Suppressor macrophage treated with lipopolysaccharide for 1 hour (primary cell): ENCODE measurements at places on chromosomes 7 and 10.
A peak's percentile ranks its signal among the peaks of the same experiment; 100 is the strongest.

- DNase-seq: no peak
These were observed 3.2 kb upstream of the TMEM273 start for GRCh38 chr10:49191349-49191748.

GRCh38 chr7:148503900-148504487, 86.6 kb upstream of the C7orf33 start:
- DNase-seq: peak; percentile 69

DNA sequence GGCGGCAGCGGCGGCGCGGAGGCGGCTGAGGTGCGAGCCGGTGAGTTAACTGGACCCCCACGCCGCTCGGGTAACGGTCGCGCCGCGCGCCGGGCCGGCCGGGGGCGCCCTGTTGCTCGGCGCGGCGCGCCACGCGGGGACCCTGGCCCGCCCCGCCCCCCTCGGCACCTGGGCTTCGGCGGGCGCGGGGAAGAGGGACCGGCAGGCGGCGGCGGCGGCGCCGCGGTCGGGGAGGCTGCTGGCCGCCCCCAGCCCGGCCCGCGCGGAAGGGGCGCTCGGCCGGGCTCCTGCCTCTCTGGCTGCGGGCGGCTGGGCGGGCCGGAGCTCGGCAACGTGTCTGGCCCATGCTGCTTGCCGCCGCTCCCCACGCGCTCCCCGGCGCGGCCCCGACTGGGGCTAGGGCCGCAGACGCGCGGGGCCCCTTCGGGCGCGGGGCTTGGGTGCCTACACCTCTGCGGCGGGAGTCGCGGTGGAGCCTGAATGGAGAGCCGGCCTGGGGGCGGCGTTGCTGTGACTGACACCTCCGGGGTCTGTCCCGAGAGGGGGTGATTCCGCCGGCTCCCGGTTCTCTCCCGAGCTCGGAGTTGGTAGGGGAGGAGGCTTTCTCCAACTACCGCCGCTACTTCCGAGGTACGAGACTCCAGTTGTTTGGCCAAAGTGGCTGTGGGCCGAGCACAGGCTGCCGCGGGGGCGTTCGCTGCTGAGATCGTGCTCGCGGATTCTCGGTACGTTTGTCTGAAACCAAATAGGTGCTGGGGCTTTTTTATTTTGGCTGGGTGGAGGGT, 494 bp downstream of the PALS2 start:
- DNase-seq: peak; percentile 59

- no peak for DNase-seq
These were observed 13.9 kb downstream of the NAPEPLD start for GRCh38 chr7:103134836-103135554.

- peak; percentile 20 for DNase-seq
These were observed 11.3 kb downstream of the CPA2 start for GRCh38 chr7:130277763-130278643.

DNA sequence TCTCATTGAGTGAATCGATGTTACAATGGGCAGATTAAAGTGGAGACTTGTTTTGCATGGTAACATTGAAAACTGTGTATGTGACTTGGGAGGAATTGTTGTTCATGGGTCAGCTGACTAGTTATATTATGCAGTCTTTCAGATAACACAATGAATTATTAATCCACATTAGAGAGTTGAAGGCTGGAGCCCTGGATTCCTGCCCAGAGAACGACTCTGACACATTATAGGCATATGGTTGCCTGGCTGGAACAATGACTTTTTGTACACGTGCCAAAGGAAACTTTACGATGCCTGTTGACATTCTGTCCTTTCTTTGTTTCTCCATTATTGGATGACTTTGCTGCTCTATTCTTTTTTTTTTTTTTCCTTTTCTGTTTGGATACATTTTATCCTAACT, 52.3 kb upstream of the TMEM229A start:
- DNase-seq: no peak

DNA sequence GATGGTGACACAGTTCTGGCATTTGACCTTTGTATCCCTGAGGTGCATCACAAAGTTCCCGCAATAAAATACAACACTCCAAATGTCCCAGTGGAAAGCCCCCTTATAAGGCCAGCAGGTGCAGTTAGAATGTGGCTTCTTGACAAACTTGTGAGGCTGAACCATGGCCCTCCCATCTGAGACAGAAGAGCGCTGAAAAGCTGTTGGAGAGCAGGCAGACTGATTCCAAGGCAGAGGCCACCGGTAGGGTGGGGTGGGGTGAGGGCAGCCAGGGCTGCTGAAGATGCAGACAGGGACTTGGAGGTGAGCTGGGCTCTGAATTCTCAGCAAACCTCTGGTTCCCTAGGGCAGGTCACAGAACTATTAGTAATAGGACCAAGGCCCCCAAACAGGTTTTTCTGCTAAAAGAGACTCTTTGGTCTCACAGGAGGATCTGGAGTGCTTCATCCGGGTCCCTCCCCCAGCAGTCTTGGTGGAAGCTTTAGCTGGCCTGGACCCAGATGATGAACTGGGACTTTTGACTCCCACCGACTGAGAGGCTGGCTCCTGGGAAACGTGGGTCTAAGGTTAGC, 15.6 kb upstream of the CHST3 start:
- DNase-seq: no peak

GRCh38 chr10:90969947-90970673, 49.2 kb upstream of the ANKRD1 start:
- no peak for DNase-seq

DNA sequence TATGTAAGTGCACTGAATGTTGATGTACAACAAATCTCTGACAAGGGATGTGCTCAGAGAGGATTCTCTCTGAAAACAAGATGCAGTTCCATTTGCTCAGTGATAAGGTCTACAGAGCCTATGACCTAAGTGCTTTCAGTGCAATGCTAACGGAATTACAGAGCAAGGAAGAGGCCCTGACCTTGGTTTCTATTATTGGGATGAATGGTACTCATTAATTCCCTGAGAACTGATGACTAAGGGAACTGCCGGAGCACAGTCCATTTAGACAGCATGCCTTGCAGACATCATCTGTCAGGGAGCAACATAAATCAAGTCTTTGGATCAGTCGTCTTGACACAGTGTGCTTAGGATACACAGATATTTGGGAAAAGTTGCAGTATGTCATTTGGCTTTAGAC, 340.8 kb downstream of the PHTF2 start:
- no peak for DNase-seq

GRCh38 chr7:135333946-135334345, 100.3 kb downstream of the STRA8 start:
- no peak for DNase-seq

DNA sequence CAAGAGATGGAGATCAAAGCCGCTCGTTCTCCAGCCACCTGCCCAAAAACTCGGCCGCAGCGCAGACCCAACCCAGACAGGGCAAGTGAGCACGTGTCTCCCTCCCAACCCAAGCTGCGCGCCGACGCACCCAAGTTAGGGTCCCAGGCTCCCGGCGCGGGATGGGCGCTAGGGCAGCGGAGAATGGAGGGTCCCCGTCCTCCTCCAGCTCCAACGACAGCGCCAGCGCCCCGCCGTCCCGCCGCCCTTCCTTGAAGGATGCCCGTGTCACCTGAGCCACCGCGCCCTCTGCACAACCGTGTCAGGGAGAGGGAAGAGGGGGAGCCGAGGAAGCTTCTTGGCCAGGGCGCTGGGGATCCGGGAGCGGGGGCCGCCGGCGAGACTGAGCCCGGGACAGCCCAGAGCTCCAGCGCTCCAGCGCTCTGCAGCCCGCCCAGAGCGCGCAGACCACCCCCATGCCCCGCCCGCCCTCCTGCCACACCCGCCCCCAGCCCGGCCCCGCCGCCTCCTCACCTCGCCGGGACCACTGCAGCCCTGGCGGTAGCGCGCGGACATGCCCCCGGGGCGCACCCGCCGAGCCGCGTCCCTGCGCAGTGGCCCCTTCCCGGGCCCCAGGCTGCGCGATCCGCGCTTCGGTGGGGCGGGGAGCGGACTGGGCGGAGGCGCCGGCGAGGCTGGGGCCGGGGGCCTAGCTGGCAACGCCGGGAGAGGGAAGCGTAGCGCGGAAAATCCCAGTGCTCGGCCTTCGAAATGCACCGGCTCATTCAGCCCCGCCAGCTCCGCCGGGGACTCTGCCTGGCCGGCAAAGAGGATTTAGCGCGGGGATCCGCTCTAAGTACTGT, at the start of gene SLC16A12:
SLC16A12 (minus strand) TSS at position 424 of the 842 bp plus-strand sequence. CDS start 73,016 bp downstream, outside the sequence.
- no peak for DNase-seq

DNA sequence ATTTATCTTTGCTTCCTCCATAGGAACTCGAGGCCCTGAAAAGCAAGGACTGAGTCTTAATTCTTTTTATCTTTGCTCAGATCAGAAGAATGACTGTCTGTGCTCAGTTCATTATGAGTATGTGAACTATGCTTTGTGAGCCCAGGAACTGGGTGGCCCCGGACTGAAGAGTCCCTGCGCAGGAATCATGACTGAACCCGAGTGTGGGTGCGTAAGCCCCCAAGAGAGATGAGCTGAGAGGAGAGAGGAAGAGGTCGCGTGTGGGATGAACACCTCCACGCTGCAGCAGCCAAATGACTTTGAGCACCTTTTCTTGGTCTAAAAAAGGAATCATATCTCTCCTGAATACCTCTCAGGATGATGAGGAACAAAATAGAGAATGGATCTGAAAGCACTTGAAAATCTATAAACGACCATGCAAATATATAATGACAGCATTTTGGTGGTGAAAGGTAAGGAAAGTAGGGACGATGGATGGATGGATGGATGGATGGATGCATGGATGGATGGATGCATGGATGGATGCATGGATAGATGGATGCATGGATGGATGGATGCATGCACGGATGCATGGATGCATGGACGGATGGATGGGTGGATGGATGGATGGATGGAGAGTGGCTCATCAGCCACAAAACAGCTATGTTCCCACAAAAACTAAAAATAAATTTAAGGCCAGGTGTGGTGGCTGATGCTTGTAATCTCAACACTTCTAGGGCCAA, 19.8 kb downstream of the FAM171A1 start:
- DNase-seq: no peak

GRCh38 chr7:5139998-5140397, 50.0 kb upstream of the WIPI2 start:
- DNase-seq: peak; percentile 48

DNA sequence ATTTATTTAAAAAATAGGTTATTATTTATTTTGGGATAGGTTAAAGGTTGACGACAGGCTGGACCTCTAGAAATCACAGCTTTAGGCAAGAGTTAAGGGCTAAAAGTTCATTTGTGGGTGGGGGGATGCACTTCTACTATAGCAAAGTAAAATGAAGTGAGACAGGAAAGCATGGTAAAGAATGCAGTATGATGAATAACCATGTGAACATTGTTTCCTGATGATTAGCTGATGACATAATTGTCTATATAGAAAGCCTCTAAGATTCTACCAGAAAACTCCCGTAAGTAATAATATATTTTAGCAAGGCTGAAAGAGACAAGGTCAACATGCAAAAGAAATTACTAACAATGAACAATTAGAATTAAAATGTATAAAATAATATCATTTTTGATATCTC, 25.7 kb upstream of the PRSS37 start:
- peak; percentile 43 for DNase-seq

- DNase-seq: peak; percentile 88
These were observed 14.0 kb upstream of the RALA start for GRCh38 chr7:39609113-39609934.

GRCh38 chr7:96199421-96199820, 122.5 kb downstream of the SLC25A13 start:
- no peak for DNase-seq

- no peak for DNase-seq
These were observed 11.8 kb downstream of the BTBD16 start for GRCh38 chr10:122282909-122283308.

GRCh38 chr10:55063811-55064210, 262.8 kb upstream of the PCDH15 start:
- no peak for DNase-seq

DNA sequence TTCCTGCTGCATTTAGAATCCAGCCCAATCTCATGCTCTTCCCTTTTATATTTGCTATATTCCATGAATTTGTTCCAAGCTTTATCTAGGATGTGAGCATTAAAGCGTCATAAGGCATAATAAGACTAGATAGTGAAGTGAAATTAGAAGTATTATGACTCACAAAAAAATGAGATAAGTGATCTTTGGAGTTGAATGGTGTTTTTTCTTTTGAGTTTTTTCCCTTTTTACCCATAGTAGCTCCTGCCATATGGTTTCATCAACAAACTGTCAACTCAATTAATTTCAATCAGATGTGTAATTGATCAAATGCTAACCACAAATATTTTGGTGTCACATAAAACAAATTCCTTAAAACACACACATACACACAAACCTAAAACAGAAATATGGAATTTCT, 17.0 kb downstream of the KLHDC10 start:
- no peak for DNase-seq

DNA sequence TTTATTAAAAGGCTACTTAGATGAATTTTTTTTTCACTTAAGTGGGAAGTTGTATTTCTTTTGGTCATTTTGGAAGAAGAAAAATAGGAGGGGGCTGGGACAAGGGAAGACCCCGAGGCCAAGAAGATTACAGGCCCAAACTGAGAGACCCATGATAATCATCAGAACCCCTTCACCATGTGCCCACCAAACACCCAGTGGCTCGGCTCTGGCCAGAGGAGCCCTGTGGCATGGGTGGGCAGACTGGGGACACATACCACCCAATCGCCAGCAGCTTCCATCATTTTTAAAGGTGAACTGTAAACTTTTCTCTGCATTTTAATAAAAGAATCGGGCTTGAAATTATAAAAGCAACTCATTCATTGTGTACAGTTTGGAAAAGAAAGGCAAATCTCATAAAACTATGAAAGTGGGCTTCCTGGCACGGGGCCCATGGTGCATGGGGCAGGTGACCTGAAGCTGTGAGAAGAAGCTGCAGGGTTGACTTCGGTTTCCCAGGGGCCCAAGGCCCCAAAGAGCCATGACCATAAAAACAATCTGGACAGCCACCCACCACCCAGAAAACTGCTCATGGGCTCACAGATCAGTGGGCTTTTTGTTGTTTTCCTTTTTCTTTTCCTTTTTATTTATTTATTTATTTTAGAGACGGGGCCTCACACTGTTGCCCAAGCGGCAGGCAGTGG, 29.4 kb upstream of the RET start:
- no peak for DNase-seq

GRCh38 chr7:116576350-116577319, 51.8 kb downstream of the CAV1 start:
- peak; percentile 29 for DNase-seq

- no peak for DNase-seq
These were observed 18.4 kb downstream of the HPS6 start for GRCh38 chr10:102083541-102083940.

GRCh38 chr10:63210611-63211196, 77.6 kb downstream of the NRBF2 start:
- no peak for DNase-seq

- no peak for DNase-seq
These were observed 979 bp downstream of the LRRC4 start for GRCh38 chr7:128030263-128030653.

- no peak for DNase-seq
These were observed 17.5 kb upstream of the PRTFDC1 start for GRCh38 chr10:24969841-24970281.

GRCh38 chr7:119270045-119270464, 1002.9 kb upstream of the KCND2 start:
- DNase-seq: peak; percentile 75

GRCh38 chr10:100637785-100638184, 102.0 kb downstream of the HIF1AN start:
- peak; percentile 42 for DNase-seq

DNA sequence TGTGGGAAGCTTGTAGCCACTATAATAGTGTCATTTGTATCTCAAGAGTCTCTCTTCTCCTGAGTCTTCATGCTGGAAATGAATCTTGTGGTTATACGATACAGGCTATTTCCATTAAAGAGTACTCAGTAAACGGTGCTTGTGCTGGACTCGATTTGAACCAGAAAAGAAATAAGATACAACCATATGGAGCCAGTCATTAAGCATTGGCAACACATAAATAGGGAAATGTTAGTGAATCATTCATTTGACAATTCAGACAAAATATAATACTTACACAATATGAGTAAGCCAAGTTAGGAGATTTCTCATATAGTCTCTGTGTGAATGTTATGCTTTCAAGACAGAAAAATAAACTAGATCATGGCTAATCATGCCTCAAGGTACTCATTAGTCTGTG, 356.8 kb downstream of the PLXDC2 start:
- no peak for DNase-seq
